ENCODE measurements at places on chromosomes 16 and 17. TPM values are rescaled to one million over a fixed set of nuclear protein-coding genes. Genes with fewer than 3 reads are reported as not detected.

Gene CA7
- not detected for polyA plus RNA-seq

Gene TEX19
- not detected for polyA plus RNA-seq

Gene RAMP2
- 0.19 TPM for polyA plus RNA-seq

Gene HS3ST2
- 6.3 TPM for polyA plus RNA-seq

Gene ZNF423
- 0.02 TPM for polyA plus RNA-seq

Gene CIBAR2
- polyA plus RNA-seq: not detected

Gene LRRC37A
- polyA plus RNA-seq: 0.79 TPM

Gene ZNF594
- polyA plus RNA-seq: 0.67 TPM

Gene ITGA2B
- polyA plus RNA-seq: 0.06 TPM

Gene NEUROD2
- not detected for polyA plus RNA-seq

Gene ITGB3
- not detected for polyA plus RNA-seq

Gene CCL13
- not detected for polyA plus RNA-seq

Gene ABCA9
- polyA plus RNA-seq: 0.01 TPM

Gene TPSD1
- not detected for polyA plus RNA-seq

Gene SPAG9
- 36.7 TPM for polyA plus RNA-seq

Gene FBXL16
- 3.0 TPM for polyA plus RNA-seq

Gene TMEM170A
- 14.5 TPM for polyA plus RNA-seq
